Psoas muscle (tissue), 8 donors: ENCODE measurements at places on chromosomes 3 and 15.

DNA sequence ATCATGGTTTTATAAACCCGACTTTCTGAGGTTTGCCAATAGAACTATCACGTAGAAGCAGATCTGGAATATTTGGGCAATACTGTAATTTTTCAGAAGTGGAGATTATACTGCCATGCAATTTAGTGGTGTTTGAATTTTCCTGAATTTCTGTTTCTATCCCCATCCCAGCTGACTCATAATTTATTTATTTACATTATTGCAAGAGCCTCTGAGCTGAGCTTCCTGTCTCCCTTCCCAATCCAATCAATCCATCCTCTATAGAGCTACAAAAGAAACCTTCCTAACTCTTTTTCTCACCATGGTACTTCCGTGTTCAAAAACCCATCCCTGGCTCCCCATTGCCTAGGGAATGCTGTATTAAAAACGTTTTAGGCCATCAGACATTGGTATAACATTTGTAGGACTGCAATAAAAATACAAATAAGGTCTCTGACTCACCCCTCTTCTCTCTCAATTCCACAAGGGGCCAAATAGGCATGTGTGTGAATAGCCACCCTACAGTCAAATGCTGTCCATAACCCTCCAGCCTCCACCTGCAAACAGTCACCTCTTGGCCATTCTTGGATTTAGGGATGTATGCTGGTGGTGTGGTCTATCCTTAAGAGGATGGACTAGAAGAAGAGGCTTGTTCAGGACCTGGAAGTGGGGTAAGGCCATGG is 190.7 kb downstream of the CD47 start:
- H3K4me1 ChIP-seq = no peaks in the 10 kb centered on the region
- H3K4me3 ChIP-seq = no peak overlapping the region
- no peak overlapping the region for H3K27ac ChIP-seq
- DNase-seq = no peak

DNA sequence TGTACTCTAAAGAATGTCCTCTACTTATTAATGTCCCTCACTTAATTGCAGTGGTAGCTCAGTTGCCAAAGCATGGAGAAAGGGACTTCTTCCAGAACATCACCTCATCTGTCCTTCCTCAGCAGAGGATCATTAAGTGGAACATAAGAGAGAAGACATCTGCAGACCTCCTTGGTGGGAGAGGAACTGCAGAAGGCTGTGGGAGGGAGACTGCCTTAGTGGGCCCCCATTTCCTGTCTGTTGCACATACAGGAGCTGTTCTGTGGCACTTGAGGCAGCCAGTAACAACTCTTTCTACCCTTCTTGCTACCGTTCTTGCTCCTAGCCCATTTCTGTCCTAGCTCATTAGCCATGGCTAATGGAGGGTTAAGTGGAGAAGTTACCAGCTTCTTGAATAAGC is 33.6 kb downstream of the HPS3 start:
- H3K27me3 ChIP-seq = no peaks in the 10 kb centered on the region
- no peaks in the 10 kb centered on the region for H3K36me3 ChIP-seq
- H3K4me1 ChIP-seq = no peaks in the 10 kb centered on the region
- H3K27ac ChIP-seq = no peak overlapping the region
- H3K4me3 ChIP-seq = no peak overlapping the region

DNA sequence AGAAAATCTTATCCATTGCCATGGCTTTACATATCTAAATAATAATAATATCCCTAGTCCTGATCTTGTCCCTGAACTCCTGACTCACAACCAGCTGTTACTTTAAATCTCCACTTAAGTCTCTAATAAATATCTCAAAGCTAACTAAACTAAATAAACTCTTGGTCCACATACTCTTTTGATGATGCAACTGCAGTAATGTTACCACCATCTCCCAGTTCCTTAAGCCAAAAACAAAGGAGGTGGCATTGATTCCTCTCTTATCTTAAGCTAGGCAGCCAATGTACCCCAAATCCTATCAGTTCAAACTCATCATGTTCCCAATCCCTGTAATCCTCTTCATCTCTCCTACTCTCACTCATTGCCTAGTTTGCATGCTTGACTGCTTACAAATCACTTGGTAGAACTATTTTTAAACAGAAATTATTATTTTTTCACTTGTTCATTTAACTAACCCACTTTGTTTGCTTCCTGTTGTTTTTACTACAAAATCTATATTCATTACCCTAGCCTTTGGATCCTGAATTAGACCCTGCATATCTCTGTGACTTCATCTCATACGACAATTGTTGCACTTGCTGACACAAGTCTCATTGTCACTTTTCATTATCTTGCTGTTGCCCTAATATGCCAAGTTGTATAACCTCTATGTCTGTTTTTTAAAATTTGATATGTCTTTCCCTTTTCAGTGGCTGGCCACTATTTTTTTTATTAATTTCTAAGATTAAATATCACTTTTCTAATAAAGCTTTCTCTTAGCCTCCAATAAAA is 462.2 kb downstream of the ZPLD1 start:
- H3K4me3 ChIP-seq = no peak overlapping the region
- H3K36me3 ChIP-seq = no peaks in the 10 kb centered on the region
- no peaks in the 10 kb centered on the region for H3K27me3 ChIP-seq
- DNase-seq = no peak
- no peak overlapping the region for H3K27ac ChIP-seq
- no peaks in the 10 kb centered on the region for H3K4me1 ChIP-seq

- no peak overlapping the region for H3K4me3 ChIP-seq
- peak; percentile 88 for DNase-seq
- H3K36me3 ChIP-seq = no peaks in the 10 kb centered on the region
- peaks cover 15% of the 10 kb centered on the region for H3K4me1 ChIP-seq
Observed at GRCh38 chr15:90191794-90192509, 9.2 kb upstream of the SEMA4B start.

- H3K27ac ChIP-seq = no peak overlapping the region
- H3K27me3 ChIP-seq = no peaks in the 10 kb centered on the region
- H3K36me3 ChIP-seq = no peaks in the 10 kb centered on the region
- H3K4me3 ChIP-seq = peak overlapping the region; percentile 65
- H3K4me1 ChIP-seq = peaks cover 5% of the 10 kb centered on the region
Observed at GRCh38 chr3:107928084-107928445, 162.8 kb downstream of the CD47 start.

DNA sequence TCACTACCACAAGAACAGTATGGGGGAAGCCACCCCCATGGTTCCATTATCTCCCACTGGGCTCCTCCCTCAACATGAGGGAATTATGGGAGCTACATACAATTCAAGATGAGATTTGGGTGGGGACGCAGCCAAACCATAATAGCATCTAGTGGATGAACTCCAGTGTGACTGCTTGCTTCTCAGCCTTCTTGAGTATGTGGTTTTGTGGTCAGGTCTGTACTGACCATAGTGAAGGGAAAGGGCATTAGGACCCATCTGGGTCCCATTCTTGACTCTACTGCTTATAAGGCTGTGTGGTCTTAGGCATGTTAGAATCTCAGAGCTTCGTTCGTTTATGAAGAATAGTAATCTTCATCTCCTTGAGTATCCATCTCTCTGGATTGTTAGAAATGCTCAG is 81.4 kb downstream of the CGNL1 start:
- no peaks in the 10 kb centered on the region for H3K27me3 ChIP-seq
- no peaks in the 10 kb centered on the region for H3K36me3 ChIP-seq
- H3K27ac ChIP-seq = no peak overlapping the region
- no peaks in the 10 kb centered on the region for H3K4me1 ChIP-seq

GRCh38 chr3:193530231-193531165 is 24.2 kb downstream of the ATP13A4 start:
- H3K27ac ChIP-seq = no peak overlapping the region
- no peaks in the 10 kb centered on the region for H3K27me3 ChIP-seq
- no peaks in the 10 kb centered on the region for H3K4me1 ChIP-seq
- no peaks in the 10 kb centered on the region for H3K36me3 ChIP-seq
- no peak overlapping the region for H3K4me3 ChIP-seq

- DNase-seq = no peak
- no peaks in the 10 kb centered on the region for H3K4me1 ChIP-seq
- H3K4me3 ChIP-seq = no peak overlapping the region
- no peak overlapping the region for H3K27ac ChIP-seq
Observed at GRCh38 chr15:29682781-29683180, 139.5 kb downstream of the TJP1 start.

GRCh38 chr3:24451461-24452099 is 43.1 kb downstream of the THRB start:
- no peak overlapping the region for H3K4me3 ChIP-seq
- H3K4me1 ChIP-seq = peaks cover 32% of the 10 kb centered on the region

DNA sequence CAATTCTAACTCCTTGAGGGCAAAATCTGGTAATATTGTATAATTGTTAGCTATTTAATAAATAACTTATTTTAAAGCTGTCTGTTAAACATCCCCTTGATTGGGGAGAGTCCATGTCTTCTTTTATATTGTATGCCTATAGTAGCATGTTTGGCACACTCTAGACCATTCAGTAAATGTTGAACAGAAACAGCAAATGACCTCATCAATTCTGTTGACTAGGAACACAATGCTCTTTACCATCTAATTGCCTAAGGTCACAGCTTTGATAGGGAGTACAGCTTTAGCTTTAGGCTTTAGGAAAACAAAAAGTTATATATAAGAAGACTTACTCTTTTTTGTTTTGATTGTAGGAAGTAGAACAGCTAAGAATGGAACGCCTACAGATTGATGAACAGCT is 27.0 kb downstream of the DNAJC19 start:
- H3K27ac ChIP-seq = peak overlapping the region; percentile 19
- peaks cover 98% of the 10 kb centered on the region for H3K36me3 ChIP-seq
- no peak overlapping the region for H3K4me3 ChIP-seq
- no peak for DNase-seq
- H3K27me3 ChIP-seq = no peaks in the 10 kb centered on the region

DNA sequence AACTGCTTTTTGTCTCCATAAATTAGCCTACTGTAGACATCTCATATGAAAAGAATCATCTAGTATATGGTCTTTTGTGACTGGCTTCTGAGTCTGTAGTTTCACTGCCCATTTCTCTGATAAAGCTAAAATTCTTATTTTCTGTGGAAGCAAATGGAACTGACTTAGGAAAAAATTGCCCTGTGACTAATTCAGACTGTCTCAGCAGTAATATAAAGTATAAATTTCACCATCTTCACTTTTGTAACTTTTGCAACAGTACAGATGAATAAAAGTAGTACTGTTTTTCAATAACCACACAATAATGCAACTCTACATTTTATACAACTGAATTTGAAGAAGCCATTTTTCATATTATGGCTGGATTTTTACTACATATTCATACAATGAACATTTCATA is 104.1 kb downstream of the TBC1D5 start:
- H3K27ac ChIP-seq = no peak overlapping the region
- H3K4me1 ChIP-seq = peaks cover 35% of the 10 kb centered on the region
- no peak for DNase-seq
- no peak overlapping the region for H3K4me3 ChIP-seq
- no peaks in the 10 kb centered on the region for H3K36me3 ChIP-seq

DNA sequence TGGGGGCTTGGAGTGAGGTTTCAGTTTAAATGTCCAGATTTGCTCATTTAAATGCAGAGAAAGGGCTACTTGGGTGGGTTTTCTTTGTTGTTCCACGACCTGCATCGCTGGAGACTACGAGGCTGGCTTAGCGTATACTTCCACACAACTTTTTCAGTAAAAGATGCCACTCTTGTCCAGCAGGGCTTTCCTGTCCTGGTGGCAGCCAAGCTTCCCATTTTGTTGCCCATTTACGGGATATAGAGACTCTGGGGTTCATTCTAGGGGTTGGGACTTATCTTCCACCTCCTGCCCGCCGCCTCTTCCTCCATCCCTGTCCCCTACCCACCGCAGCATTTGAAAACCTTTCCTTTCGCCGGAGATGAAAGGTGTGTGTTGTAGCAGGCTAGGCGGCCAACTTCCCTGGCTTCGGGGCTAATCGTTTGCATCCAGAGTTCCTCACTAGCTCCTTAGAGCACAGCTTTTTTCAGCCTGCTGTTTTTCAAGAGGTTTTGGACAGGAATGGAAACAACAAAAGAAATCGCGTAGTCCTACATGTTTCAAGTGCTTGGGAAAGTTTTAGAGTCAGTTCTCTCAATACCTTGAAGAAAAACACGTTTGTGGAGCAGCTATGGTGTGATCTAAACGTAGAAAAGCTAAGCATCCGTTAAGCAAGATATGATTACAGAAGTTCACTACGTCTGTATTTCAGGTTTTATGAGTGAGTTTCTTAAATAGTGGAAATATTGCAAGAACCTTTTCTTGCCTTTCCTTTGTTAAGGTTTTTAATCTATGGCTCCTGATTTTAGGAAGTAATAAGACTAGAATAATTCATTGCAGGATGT is 843 bp downstream of the CHRNA5 start:
- DNase-seq = no peak
- peak overlapping the region; percentile 72 for H3K4me3 ChIP-seq
- H3K27me3 ChIP-seq = no peaks in the 10 kb centered on the region
- H3K4me1 ChIP-seq = peaks cover 9% of the 10 kb centered on the region

GRCh38 chr3:186949281-186949982 is 19.1 kb downstream of the ST6GAL1 start:
- H3K36me3 ChIP-seq = no peaks in the 10 kb centered on the region
- H3K27me3 ChIP-seq = no peaks in the 10 kb centered on the region
- H3K4me1 ChIP-seq = peaks cover 27% of the 10 kb centered on the region
- peak overlapping the region; percentile 72 for H3K27ac ChIP-seq
- no peak overlapping the region for H3K4me3 ChIP-seq
- no peak for DNase-seq

GRCh38 chr3:195467641-195468390 is 25.0 kb upstream of the ACAP2 start:
- H3K4me3 ChIP-seq = no peak overlapping the region
- no peaks in the 10 kb centered on the region for H3K4me1 ChIP-seq
- H3K36me3 ChIP-seq = no peaks in the 10 kb centered on the region
- DNase-seq = no peak

- no peaks in the 10 kb centered on the region for H3K36me3 ChIP-seq
- DNase-seq = no peak
- peak overlapping the region; percentile 95 for H3K27ac ChIP-seq
- H3K4me1 ChIP-seq = peaks cover 54% of the 10 kb centered on the region
- H3K27me3 ChIP-seq = no peaks in the 10 kb centered on the region
Observed at GRCh38 chr3:125594125-125594524, 1.2 kb downstream of the OSBPL11 start.

GRCh38 chr15:67806536-67806935 is 18.8 kb upstream of the SKOR1 start:
- H3K4me3 ChIP-seq = no peak overlapping the region
- DNase-seq = no peak
- H3K27me3 ChIP-seq = no peaks in the 10 kb centered on the region
- H3K4me1 ChIP-seq = no peaks in the 10 kb centered on the region
